Ascending aorta (tissue), 2 donors: ENCODE measurements at places on chromosomes 7 and 10. TPM values are rescaled to one million over a fixed set of nuclear protein-coding genes. Genes with fewer than 3 reads are reported as not detected.

The SRRM3 gene
- 3.4 TPM for total RNA-seq

DNA sequence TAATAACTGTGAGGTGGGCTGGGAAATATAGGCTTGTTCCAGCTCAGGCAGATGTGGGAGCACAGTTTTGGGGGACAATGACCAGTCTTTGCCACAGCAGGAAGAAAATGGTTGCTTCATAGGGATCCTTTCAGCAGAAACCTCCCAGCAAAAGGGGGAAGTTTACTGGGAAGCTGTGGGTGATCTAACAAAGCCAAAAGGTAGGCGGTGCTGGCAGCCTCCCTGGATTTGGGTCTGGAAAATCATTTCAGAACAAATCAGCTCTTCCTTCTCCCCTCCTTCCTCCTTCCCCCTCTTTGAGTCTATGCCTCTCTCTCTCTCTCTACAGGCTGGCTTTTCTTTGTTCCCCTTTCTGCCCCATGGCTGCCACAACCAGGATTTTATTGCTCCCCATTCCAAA is 16.2 kb downstream of the RPS24 start:
- no peak overlapping the region for H3K27ac ChIP-seq
- no peaks in the 10 kb centered on the region for H3K27me3 ChIP-seq
- no peak overlapping the region for H3K4me3 ChIP-seq
- peaks cover 3% of the 10 kb centered on the region for H3K36me3 ChIP-seq
- no peak for DNase-seq

DNA sequence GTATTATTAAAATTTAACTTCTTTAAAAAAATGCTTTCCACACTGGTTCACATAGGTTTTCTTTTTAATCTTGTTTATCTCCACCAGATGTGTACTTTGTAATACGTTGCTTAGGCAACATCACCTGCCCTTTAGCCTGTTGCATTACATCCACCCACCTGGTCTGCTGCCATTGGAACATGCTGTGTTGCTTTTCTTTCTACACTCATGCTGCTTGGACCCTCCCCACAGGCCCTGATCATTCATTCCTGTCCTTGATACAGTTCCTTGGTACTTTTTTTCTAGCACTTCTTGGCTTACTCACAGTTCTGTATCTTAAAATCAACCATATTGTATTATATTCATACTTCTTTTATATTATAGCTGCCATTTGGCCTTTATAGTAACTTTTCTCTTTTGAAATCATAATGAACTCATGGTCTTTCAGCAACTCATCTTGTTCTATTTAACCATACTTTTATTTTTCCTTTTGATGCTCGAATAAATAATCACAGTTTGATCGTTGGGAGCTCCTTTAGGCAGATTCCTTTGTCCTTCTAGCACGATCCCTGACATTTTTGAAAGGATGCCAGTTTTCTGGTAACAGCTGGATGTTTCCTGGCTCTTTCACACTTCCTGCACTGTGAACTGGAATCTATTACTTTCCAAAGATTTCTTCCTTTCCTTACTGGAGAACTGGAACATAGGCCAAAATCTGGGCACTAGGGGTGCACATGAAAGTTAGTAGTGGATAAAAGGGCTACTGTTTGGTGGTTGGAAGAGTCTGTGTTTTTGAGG is 125.1 kb downstream of the CDK14 start:
- peak overlapping the region; percentile 4 for H3K27ac ChIP-seq
- no peaks in the 10 kb centered on the region for H3K27me3 ChIP-seq
- no peak for DNase-seq
- H3K4me3 ChIP-seq: no peak overlapping the region

DNA sequence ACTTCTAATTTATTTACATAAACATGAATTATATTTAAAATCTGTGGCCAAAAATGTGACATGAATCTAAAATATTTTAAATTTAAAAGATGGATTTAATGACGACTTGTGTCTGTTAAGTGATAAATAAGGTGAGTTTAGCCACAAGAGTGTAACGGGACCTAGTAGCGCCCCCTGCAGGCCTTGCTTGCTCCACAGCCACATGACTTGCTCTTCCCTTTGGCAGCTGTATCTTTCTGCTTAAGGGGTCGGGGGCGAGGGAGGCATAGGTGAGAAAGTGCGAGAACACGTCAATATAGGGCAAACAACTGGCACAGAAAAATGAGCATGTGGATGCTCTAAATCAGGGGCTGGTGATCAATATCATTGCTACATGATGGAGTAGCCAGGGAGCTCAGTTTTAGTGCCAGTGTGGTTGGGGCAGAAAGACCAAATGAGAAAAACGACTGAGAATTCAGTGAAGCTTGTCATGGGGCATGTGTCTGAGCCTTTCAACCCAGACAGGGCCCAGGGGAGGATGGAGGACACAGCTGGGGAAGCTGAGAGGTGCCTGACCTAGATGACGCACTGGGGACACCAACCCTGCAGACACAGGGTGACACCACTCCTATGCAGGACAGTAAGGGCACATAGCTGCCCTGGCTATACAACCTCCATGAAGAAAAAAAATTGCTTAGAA is 49.8 kb downstream of the PAXIP1 start:
- no peaks in the 10 kb centered on the region for H3K27me3 ChIP-seq
- peaks cover 14% of the 10 kb centered on the region for H3K36me3 ChIP-seq
- H3K4me3 ChIP-seq: no peak overlapping the region
- H3K4me1 ChIP-seq: no peaks in the 10 kb centered on the region

DNA sequence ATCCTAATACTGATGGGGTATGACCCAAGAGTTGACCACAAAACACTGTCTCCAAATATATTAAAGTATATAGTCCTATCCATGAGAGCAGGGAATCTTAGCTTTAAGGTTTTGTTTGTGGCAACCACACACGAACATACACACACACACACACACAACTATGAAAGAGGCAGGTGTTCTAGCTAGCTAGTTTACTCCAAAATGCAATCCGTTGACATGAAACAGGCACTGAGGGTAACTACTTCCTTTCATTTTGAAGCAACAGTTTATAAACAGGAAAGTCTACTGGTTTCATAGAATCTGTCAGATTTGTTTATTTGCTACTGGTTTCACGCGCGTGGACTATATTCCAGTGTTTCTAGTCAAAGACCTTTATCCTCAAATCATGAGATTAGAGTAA is 14.8 kb downstream of the HTR5A start:
- no peaks in the 10 kb centered on the region for H3K4me1 ChIP-seq

GRCh38 chr7:98771941-98772603 is 97.7 kb downstream of the TMEM130 start:
- peak overlapping the region; percentile 3 for H3K27ac ChIP-seq
- H3K27me3 ChIP-seq: no peaks in the 10 kb centered on the region
- no peak overlapping the region for H3K4me3 ChIP-seq
- H3K36me3 ChIP-seq: no peaks in the 10 kb centered on the region
- DNase-seq: no peak
- H3K4me1 ChIP-seq: peaks cover 11% of the 10 kb centered on the region

GRCh38 chr7:35314354-35314753 is 60.5 kb upstream of the TBX20 start:
- H3K4me3 ChIP-seq: no peak overlapping the region
- no peaks in the 10 kb centered on the region for H3K4me1 ChIP-seq
- H3K36me3 ChIP-seq: no peaks in the 10 kb centered on the region
- no peak overlapping the region for H3K27ac ChIP-seq
- H3K27me3 ChIP-seq: no peaks in the 10 kb centered on the region

GRCh38 chr7:7438851-7439250 is 96.8 kb downstream of the COL28A1 start:
- H3K4me1 ChIP-seq: no peaks in the 10 kb centered on the region
- H3K27ac ChIP-seq: no peak overlapping the region
- H3K27me3 ChIP-seq: no peaks in the 10 kb centered on the region

- no peaks in the 10 kb centered on the region for H3K27me3 ChIP-seq
- no peaks in the 10 kb centered on the region for H3K36me3 ChIP-seq
- DNase-seq: no peak
- no peak overlapping the region for H3K4me3 ChIP-seq
Measured at GRCh38 chr7:88395715-88396114, 89.0 kb upstream of the STEAP4 start.

- peaks cover 8% of the 10 kb centered on the region for H3K4me1 ChIP-seq
- no peaks in the 10 kb centered on the region for H3K36me3 ChIP-seq
- no peak overlapping the region for H3K4me3 ChIP-seq
- no peaks in the 10 kb centered on the region for H3K27me3 ChIP-seq
Measured at GRCh38 chr7:92282930-92283329, 37.2 kb downstream of the ANKIB1 start.

DNA sequence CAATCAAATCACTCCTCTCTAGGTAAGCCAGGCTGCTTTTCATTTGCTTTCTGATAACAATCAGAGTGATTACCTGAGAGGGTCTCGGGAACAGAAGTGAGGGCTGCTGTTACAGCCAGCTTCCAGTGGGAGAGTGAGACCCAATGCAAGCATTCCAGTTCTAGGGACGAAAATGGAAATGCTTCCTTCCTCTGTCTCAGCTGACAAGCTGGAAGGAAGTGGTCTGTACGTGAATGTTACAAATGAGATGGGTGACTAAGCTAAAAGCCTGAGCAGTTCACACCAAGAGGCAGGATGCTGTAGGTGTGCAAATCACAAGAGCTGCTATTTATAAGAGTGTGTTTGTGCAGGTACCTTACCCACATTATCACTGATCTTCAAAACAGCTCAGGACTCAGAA is 772.4 kb downstream of the GRID1 start:
- no peaks in the 10 kb centered on the region for H3K36me3 ChIP-seq
- no peak overlapping the region for H3K27ac ChIP-seq
- DNase-seq: no peak
- H3K4me1 ChIP-seq: no peaks in the 10 kb centered on the region
